GM23338 (cell line): ENCODE measurements at places on chromosomes 4 and X. TPM values are rescaled to one million over a fixed set of nuclear protein-coding genes. Genes with fewer than 3 reads are reported as not detected.

Gene PABPC1L2A
- 1.0 and 1.4 TPM in 2 replicates for total RNA-seq

GRCh38 chr4:107147873-107148272 lies 111.8 kb upstream of the DKK2 start:
- no peak for DNase-seq
- H3K4me1 ChIP-seq: peaks cover 14% of the 10 kb centered on the region; the same call in 1 of the 2 replicates
- H3K27me3 ChIP-seq: no peaks in the 10 kb centered on the region
- no peaks in the 10 kb centered on the region for H3K36me3 ChIP-seq
- H3K27ac ChIP-seq: peak overlapping the region; percentile 52; the same call in 1 of the 2 replicates

Gene BGN
- 0.23 and 0.87 TPM in 2 replicates for total RNA-seq

- no peak overlapping the region for H3K4me3 ChIP-seq
- DNase-seq: no peak
- H3K4me1 ChIP-seq: no peaks in the 10 kb centered on the region
- no peaks in the 10 kb centered on the region for H3K36me3 ChIP-seq
These were observed 14.2 kb downstream of the COX7B2 start for GRCh38 chr4:46894826-46895225.

Gene TLL1
- 0.39 and 2.4 TPM in 2 replicates for total RNA-seq
